ENCODE measurements at places on chromosomes 1 and 21.

DNA sequence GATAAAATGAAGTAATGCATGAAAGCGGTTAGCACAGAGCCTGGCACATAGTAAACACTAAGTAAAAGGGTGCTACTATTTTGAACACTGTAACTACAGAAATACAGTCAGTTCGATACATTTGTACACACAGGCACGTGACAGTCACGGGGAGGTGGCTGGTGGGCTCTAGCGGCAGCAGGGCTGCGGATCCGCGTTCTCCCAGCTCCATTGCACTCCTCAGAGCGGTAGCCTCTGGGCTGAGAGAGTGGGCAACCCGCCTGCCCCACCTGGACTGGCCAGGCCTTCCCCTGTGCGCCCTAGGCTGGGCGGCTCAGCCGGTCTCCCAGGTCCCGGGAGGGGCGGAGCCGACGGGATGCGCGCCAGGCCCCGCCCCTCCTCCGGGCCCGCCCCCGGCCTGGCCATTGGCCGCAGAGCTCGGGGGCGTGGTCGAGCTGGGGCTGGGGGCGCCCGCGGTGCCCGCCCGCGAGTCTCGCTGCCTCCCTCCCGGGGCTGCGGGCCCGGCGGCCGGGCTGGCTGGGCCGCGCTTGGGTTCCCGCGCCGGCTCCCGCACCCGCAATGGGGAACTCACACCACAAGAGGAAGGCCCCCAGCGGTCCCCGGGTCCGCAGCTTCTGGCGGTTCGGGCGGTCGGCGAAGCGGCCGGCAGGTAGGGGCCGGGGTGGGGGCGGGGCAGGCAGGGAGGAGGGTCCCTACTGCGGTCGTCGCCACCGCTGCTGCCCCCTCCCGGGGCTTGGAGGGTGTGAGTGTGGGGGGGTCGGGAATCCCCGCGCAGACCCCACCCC, 51.2 kb upstream of the SYNC start:
- peak; percentile 73 for DNase-seq

DNA sequence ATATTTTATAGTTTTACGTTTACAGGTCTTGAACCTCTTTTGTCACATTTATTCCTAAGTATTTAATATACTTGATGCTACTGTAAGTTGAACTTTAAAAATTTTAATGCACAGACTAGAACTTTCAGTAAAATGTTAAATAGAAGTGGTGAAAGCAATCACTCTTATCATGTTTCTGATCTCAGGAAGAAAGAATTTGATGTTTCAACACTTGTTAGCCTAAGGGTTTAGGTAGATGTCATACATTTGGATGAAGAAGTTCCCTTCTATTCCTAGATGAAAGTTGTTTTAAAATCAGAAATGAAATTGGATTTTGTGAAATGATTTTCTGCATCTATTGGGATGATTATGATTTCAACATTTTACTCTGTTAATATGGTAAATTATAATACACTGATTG, 63.6 kb upstream of the TTLL7 start:
- DNase-seq, result no peak

GRCh38 chr1:20165522-20165951, 20.4 kb upstream of the UBXN10 start:
- DNase-seq, result no peak

DNA sequence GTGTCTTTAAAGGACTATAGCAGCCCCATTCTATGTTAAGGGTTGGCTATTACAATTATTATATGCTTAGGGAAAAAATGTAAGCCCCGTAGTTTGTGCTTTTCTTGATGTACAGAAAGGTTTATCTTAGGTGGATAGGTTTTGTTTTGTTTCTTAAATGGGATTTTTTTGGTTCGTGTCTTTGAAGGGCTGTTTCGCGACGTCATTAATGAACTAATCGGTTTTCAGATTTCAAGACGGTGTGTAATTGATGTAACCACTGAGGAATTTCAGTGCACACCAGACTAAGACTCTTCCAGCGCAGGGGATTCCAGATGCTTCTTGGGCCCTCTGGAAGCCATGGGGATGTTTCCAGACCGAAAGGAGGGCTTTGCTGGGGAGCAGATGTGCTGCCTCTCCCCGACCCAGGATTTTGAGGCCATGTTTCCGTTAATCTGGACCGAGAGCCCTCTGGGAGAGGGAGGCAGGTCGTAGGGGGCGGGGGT, 4.8 kb upstream of the SIM2 start:
- no peak for DNase-seq

DNA sequence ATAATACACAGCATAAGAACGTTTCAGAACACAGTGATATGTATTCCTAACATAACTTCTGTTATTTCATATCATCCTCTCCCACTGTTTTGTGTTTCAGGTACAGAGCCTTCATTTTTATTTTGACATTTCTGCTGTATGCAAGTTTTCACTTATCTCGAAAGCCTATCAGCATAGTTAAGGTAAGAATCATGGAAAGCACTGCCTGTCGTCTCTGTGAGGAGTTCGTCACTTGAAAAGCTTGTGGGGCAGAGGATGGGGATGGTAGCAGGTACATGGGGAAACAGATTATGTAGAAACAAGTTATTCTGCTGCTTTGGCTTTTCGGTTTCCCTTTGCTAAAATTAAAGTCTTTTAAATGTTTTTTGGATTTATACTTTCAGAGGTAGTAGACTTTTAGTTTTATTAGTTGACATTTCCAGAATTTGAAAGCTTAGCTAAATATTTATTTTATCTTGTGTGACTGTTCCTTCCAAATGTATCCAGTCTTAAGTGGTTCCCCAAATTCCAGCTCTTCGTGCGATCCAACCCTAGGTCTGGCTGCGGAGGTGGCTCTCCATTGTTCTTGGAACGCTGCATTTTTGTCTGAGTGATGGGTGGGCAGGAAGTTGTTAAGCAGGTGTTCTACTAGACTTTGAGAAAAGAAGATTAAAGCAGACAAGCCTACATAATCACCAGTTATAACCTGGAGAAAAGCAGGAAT, 12.2 kb downstream of the SLC37A1 start:
- no peak for DNase-seq

DNA sequence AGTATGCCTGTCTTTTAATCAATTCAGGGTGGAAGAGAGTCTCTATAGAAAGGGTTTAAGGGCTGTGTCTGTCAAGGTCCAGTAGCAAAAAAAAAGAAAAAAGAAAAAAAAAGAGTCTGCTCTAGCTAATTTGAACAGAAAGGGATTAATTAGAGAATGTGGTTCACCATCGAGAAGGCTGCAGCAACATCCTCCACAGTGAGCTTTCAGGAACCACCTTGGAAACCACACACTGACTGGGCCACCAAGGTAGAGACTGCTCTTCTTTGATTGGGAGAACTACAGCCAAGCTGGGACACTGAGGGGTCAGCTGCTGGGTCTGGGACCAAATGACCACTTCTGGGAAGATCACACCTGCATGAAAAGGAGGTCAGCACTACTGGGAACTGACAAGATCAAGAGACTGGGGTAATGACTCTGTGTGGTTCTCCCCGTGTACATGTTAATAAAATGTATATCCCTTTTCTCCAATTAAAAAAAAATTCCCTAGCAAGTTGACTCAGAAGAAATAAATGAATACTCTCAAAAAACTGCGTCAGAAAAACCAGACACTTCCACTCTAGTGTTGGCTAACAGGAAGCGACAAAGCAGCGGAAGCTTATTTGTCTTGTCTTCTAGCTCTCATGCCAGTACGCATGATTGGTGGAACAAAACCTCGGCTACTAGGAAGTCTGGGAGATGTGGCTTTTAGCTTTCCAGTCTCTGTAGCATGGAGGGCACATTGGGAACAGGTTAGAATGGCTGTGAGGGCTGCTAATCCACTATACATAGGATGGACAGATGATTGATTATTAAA, 60.0 kb upstream of the IVNS1ABP start:
- no peak for DNase-seq
